ENCODE measurements at places on chromosomes 11 and 22. TPM values are rescaled to one million over a fixed set of nuclear protein-coding genes. Genes with fewer than 3 reads are reported as not detected.

DNA sequence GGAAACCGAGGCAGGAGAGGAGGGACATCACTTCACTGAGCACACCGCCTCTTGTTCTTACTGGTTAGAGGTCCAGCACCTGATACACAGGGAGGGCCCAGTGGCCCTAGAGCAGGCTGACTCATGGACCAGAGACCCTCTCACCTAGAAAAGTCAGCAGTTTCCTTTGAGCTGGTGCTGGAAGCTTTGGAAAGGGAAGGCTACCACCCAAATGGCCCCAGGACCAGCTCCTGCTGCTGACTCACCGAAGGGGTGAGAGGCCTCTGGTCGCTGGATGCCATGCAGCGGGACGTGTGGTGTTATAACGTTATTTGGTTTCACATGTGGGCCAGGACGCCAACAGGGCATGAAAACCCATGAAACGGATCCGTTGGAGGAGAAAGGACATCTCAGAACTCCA, 3.8 kb downstream of the NADSYN1 start:
- peaks cover 7% of the 10 kb centered on the region for H3K4me1 ChIP-seq
- DNase-seq = no peak
- H3K4me3 ChIP-seq = no peak overlapping the region

GRCh38 chr22:42184852-42185251, 54.2 kb upstream of the CYP2D6 start:
- no peak overlapping the region for H3K27ac ChIP-seq
- H3K4me3 ChIP-seq = no peak overlapping the region
- no peaks in the 10 kb centered on the region for H3K27me3 ChIP-seq

DNA sequence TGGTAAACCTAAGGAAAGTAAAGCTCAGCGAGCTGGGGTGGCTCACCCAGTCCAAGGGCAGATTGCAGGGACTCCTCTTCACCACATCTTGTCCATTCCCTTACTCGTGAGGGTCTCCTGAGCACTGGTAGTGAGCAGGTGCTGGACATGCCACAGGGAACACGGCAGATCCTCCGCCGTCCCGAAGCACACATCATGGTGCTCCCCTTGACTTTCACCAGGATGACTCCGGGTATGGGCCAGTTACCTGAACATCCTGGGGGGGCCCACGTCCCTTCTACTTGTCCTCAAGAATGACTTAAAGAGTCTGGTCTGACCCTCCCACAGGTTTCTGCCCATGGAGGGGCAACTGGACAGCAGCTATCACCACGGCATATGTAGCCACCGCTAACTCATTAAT, 8.0 kb upstream of the SF1 start:
- H3K27me3 ChIP-seq = no peaks in the 10 kb centered on the region
- H3K27ac ChIP-seq = no peak overlapping the region
- no peaks in the 10 kb centered on the region for H3K36me3 ChIP-seq
- no peak for DNase-seq
- H3K4me3 ChIP-seq = no peak overlapping the region

DNA sequence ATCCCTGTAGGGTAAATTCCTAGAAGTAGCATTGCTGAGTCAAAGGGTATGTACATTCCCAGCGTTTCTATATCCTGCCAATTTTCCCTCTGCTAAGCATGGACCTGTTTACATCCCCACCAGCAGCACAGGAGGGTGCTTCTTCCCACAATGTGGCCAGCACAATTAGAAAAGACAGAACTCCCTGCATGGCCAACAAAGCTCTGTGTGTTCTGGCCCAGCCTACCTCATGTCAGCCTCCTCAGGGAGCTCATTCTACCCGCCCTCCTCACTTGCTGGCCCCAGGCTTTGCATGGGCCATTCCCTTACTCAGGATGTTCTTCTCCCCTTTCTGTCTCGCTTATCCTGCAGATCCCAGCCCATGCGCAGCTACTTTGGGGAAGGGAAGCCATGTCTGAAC, 186.1 kb downstream of the DSCAML1 start:
- no peaks in the 10 kb centered on the region for H3K4me1 ChIP-seq
- H3K4me3 ChIP-seq = no peak overlapping the region
- DNase-seq = no peak

GRCh38 chr11:45233804-45234170, 52.4 kb downstream of the SYT13 start:
- H3K4me1 ChIP-seq = no peaks in the 10 kb centered on the region
- H3K4me3 ChIP-seq = no peak overlapping the region
- H3K27me3 ChIP-seq = no peaks in the 10 kb centered on the region
- DNase-seq = no peak
- no peak overlapping the region for H3K27ac ChIP-seq

GRCh38 chr22:24140357-24140756, 40.9 kb upstream of the SUSD2 start:
- H3K36me3 ChIP-seq = no peaks in the 10 kb centered on the region
- H3K4me1 ChIP-seq = peaks cover 7% of the 10 kb centered on the region
- no peak for DNase-seq
- H3K27ac ChIP-seq = no peak overlapping the region
- no peak overlapping the region for H3K4me3 ChIP-seq

DNA sequence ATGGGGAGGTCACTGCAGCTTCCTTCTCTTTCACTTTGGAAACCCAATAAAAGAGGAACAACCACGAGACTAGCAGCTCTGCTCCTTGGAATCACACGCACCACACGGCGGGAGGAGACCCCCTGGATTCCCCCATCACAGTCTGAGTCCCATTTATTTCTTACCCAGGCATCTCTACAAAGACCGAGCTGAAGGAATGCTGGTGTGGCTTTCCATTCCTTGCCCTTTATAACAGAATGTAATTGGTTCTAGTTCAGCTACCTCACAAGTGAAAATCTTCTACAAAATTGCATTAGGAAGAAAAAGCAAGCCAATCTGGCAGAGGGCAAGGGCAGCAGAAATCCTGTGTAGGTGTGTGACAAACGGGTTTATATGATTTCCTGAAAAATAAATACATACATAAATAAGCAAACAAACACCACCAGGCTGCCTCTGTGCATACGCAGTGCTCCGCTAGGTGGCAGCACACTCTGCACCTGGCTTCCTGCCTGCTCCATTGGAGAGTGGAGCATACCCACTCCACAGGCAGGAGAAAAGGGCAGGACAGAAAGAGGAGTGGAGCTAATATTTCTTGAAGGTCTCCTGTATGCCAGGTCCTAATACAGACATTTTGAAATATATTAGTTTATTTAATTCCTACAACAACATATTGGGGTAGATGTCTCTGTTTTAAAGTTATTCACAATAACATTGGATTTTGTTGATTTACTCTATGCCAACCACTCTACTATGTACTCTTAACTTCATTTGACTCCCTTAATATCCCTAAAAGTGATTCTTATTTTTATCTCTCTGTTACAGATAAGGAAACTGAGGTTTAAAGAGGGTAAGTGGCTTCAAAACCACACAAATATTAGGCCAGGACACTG, 673.1 kb downstream of the KCNA4 start:
- no peaks in the 10 kb centered on the region for H3K4me1 ChIP-seq
- H3K27ac ChIP-seq = no peak overlapping the region
- H3K27me3 ChIP-seq = no peaks in the 10 kb centered on the region
- H3K36me3 ChIP-seq = no peaks in the 10 kb centered on the region

Gene ZP1
- 0.80 TPM for total RNA-seq

Gene LGR4
- total RNA-seq = 97.2 TPM
